ENCODE measurements at places on chromosomes 3 and 15.

GRCh38 chr3:50089609-50089945 is 858 bp downstream of the RBM5 start:
- no peak for DNase-seq

- DNase-seq, result peak; percentile 67
These were observed 181.9 kb upstream of the KBTBD8 start for GRCh38 chr3:66816090-66816761.

GRCh38 chr3:99877031-99877579 is 59.4 kb downstream of the CMSS1 start:
- no peak for DNase-seq

DNA sequence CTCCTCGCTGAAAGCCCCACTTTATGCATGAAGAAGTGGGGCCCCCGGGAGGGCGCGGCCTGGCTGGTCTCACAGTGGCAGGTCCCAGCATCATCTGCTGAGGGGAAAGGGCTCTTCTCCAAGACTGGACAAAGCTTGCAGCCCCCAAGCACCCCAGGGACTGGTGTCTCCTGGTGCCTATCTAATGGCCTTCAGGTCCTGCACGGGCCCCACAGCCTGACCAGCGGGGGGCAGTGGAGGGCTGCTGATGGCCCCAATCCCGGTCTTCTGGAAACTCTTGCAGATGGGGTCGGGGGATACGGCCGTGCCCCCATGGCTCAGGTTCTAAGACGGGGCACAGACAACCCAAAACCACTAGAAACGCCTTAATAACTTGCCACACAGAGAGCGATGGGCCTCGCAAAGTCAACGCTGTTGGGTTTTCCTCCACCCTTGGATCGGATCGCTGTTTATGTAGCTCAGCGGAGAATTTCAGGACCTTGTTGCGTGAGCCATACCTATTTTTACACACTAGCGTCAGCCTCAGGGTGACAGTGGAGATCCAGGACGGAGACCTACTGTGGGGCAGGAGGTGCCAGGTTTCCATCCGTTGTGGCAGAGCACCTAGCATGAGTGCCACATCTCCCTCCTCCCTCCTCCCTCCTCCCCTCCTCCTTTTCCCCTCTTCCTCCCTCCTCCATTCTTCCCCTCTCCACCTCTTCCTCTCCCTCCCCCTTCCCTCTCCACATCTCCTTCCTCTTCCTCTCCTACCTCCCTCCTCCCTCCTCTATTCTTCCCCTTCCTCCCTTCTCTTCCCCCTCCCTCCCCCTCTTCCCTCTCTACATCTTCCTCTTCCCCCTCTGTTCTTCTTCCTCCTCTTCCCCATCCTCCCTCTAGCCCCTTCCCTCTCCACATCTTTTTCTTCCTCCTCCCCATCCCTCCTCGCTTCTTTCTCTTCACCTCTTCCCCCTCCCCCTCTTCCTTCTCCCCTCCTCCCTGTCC is 79.3 kb upstream of the ALDH1L1 start:
- no peak for DNase-seq

GRCh38 chr15:58546066-58546591 is 114.3 kb downstream of the LIPC start:
- DNase-seq, result no peak

DNA sequence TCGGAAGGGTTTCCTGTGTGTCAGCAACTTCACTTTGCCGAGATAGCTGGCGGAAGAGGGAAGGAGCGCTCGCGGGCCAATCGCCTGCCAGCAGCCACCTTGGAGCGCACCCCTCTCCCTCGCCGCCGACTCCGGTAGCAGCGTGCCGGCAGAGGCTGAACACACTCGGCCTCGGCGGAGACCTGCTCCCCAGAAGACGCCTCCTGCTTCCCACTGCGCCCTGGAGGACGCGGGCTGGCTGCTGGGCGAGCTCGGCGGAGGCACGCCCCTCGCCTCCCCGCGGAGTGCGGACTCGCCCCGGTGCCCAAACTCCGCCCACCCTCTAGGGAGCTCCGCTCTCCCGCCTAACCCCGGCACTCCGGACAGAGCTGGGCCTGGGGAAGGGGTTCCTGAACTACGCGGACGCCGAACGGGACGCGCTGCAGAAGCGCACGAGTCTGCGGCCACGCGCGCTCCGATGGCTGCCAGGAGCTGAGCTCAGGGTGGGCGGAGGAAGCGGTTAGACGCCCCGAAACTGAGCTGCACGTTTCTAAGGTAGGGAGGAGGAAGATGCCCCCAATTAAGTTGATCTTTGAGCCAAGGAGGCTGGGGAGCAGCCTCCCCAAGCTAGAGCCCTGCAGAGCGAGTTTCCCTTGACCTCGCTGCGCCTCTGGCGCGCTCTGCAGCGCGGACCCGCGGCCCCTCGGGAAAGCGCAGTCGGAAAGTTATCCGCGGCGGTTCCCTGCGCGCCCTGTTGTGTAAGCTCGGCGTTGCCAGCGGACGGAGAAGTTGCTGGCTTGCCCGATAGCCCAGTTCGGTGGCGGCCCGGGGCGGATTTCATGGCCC is at the start of gene P2RY1:
Gene P2RY1 (plus strand): TSS at position 356 of the 825 bp plus-strand sequence. CDS start 652 bp downstream, outside the sequence.
- no peak for DNase-seq

DNA sequence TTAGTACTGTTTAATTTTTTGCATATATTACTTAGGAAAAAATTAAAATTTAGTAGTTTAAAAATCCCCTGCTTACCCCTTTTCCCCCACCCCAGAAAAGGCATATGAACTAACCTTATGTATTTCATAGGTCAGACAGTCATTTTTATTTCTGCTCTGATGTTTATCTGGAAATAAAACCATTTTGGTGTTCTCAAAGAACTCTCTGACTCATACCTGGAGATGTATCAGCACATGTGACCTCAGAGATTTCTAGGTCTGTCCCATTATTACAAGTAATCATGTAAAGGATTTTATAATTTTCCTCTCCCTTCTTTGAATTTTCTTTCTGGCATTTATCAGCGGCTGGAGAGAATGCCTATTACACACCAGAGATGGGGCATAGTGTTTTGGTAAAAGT is 14.1 kb upstream of the CCR8 start:
- DNase-seq, result no peak

- no peak for DNase-seq
These were observed 25.2 kb downstream of the PLXNB1 start for GRCh38 chr3:48404440-48405342.

- no peak for DNase-seq
These were observed 54.7 kb downstream of the TRPM1 start for GRCh38 chr15:31046759-31047359.

DNA sequence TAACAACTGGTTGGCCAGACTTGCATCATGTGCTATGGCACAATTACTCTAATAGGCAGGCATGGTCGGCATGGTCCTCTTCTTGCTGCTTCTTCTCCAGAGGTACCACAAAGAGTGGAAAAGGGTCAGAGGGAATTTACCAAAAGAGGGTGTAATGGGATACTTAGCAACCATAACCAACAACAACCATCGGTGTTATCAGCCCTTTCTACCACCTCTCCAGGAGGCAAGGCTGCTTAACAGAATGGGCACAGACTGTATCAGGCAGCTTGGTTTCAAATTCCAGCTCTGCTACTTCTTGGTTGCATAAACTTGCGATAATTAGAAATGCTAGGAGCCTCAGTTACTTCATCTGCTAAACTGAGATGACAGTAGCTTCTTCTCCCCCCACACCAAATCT is 284.6 kb upstream of the CRBN start:
- DNase-seq, result no peak

DNA sequence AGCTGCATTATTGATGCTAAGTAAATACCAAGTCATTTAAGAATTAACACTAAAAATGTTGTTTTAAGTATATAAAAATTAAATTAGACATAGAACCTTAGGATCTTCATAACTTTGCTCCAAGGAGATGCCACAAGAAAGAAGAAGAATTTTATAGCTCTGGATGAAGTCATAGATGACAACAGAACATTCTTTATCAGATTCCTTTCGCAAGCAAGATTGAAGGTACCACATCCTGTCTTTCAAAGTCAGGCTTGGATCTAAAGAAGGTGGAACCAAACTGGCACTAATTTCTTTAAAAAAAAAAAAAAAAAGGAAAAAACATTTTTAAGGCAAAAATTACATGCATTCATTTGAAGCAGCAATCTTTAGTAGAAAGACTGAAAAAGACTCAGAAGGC is 62.5 kb downstream of the POLQ start:
- no peak for DNase-seq

DNA sequence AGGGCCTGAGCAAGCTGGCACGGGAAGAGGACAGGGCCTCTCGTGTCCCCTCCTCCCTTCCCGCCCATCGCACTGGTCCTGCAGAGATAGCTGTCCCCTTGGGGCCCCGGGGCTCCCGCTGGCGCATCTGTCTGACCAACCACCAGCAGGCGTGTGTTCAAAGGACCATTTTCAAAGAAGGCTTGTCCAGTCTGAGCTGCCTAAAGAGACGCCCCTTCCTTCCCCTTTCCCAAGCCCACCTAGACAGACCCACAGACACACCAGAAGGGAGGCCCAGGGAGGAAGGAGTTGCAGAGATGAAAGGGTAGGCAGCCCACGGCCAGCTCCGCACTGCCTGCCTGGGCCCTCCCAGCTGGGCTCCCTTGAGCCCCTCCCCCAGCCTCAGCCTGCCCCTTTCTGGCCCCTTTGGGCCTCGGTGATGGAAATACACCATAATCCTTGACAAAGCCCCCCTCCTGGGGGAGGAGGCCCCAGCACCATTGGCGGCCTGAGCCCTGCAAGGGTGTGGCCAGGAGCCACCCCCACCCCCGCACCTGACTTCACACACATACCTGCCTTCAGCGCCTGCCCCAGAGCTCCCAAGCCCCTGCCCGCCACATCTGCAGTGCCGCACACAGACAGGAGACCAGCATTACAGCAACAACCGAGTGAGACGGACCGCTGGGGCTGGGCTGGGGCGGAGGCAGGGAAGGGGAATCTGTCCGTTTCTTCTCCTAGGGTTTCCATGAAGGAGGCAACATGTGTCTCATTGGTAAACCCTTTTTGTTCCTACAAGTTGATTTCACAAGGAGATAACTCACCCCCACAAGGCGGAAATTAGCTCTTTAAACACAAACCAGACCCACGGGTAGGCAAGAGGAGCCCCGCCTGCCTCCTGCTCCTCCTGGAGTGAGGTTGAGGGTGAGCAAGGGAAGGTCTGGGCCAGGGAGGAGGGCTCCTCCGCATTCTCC is at the start of gene STRA6:
Gene STRA6 (minus strand): TSS at position 336 of the 950 bp plus-strand sequence. CDS start 520 bp downstream, outside the sequence.
- no peak for DNase-seq

DNA sequence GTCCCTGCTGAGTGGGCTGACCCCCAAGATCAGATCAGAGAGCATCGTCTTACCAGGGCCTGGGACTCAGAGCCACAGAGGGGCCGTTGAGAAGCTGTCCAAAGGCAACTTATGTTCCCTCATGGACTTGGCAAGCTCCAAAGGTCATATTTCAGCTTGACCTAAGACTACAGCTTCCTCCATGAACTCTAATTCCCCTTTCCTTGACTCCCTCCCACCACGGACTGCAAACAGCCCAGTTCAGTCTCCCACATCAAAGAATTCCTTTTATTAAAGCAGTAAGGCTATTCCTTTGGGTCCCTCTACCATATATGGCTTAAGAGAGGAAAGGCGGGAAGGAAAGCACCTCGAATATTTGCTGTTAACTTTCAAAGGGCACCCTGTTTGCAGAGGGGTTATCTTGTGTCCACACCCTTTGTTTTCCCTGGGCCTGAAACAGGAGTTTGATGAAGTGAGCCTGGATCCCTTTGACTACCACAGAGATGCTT is 146.1 kb upstream of the THBS1 start:
- DNase-seq, result no peak

DNA sequence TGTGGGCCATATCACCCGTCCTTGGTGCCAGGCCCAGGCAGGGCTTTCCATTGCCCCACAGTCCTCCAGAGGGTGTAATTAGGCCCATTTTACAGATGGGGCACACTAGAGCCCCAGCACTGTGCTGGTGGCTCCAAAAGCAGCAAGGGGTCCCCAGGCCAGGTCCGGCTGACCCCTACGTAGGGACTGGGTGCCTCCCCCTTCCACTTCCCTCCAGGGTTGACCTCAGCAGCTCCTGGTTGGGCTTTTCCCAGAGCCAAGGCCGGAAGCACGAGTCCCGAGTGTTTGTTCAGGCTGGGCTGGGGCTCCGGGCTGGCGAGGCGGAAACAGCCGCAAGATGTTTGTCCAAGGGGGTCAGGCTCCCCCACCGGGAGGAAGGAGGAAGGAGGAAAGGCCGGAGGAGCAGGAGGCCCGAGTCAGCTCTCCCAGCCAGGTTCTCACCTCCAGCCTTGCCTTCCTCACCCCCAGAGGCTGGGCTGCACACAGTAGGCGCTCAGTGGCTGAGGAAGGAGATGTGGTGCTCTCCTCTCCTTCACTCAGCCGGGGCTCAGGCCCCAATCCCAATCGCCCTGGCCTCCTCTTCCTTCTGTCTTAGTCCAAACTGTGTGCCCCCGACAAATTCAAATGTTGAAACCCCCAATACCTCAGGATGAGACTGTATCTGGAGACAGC is 17.1 kb upstream of the PLXND1 start:
- no peak for DNase-seq

GRCh38 chr3:44418549-44418948 is 58.9 kb downstream of the ZNF445 start:
- DNase-seq, result no peak

DNA sequence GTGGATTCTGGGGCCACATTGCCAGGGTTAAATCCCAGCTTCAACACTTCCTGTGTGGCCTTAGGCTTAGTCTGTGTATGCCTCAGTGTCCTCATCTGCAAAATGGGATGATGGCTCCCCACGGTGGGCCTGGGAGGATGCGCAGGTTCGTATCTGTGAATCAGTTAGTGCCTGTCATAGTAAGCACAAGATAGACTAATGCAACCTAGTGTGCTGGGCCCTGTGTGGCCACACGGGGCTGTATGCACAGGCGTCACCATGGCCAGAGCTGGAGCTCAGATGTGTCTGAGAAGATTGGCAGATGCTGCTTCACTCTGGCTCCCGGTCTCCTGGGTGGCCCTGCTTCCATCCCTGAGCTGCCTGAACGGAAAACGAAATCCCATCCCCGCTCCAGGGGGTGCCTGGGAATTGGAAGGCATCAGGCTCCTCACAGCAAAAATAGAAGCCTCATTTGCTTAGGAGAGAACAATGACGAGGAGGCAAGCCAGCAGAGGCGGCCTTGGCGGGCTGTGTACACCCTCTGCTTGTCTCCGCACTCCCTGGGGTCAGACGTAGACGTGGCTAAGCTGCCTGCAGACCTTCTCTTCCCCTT is 103.6 kb downstream of the APBA2 start:
- no peak for DNase-seq

- DNase-seq, result no peak
These were observed 17.0 kb upstream of the PPM1L start for GRCh38 chr3:160739079-160739478.
